ENCODE measurements at places on chromosomes 13 and 19. TPM values are rescaled to one million over a fixed set of nuclear protein-coding genes. Genes with fewer than 3 reads are reported as not detected.

ZNF546 gene
- 2.2 TPM for total RNA-seq

TYROBP gene
- not detected for total RNA-seq

ZNF575 gene
- total RNA-seq: 0.59 TPM

FUT2 gene
- total RNA-seq: not detected

HS6ST3 gene
- total RNA-seq: under 0.01 TPM

ZNF540 gene
- 0.30 TPM for total RNA-seq

PPP1R37 gene
- 28.7 TPM for total RNA-seq

PIP5K1C gene
- 18.8 TPM for total RNA-seq

PEX11G gene
- 4.4 TPM for total RNA-seq

SIAH3 gene
- under 0.01 TPM for total RNA-seq

FCHO1 gene
- total RNA-seq: 1.8 TPM

ZNF675 gene
- 5.7 TPM for total RNA-seq

AP3D1 gene
- total RNA-seq: 97.0 TPM

C2CD4C gene
- total RNA-seq: not detected

ZNF253 gene
- total RNA-seq: 4.2 TPM

CALR3 gene
- total RNA-seq: not detected

BICRA gene
- 4.4 TPM for total RNA-seq

GSX1 gene
- total RNA-seq: not detected

ZNF723 gene
- not detected for total RNA-seq

MIA gene
- total RNA-seq: not detected

OR7A5 gene
- total RNA-seq: not detected

DOCK6 gene
- total RNA-seq: 7.1 TPM

CEACAM6 gene
- not detected for total RNA-seq

IL4I1 gene
- 0.30 TPM for total RNA-seq

NKG7 gene
- not detected for total RNA-seq

All from bronchus fibroblast of lung (primary cell).